ENCODE measurements at places on chromosomes 6 and 20.

- no peak for DNase-seq
Observed at GRCh38 chr20:39248171-39248861, 286.2 kb downstream of the DHX35 start.

GRCh38 chr6:106574741-106575458 is 54.4 kb downstream of the RTN4IP1 start:
- no peak for DNase-seq

DNA sequence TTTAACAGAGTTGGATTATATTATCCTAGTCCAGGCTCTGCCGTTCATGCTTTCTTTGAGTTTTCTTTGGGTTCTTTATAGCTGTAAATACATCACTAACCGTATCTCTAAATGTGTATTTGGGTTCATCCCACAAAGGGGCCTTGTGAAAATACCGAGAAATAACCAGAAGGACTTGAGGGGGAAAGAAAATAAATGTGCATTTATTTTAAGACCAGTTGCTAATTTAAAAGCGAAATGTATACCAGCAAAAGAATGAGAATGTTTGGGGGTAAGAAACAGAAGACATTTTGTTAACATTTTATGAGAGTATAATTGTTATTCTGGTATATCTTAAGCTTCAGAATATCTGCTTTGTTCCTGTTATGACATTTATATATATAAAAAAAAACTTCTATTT is 38.9 kb downstream of the LRRN4 start:
- no peak for DNase-seq

DNA sequence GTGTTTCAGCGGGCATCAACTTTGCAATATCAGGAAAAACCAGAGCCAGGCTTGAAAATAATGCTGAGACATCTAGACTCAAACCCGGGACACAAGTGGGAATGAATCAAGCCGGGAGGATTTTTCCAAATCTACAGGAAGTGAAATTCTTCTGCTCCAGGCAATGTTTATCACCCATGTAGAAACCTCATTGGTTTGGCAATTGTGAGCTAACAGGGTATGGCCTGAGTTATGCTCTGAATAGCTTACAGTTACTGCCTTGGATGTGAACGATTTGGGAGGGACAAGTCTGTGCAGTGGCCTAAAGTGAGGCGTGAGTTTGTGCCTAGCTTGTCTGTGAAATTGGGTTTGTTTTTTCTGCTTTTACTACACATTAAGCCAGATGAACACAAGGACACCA is 87.4 kb downstream of the PCSK2 start:
- DNase-seq, result no peak

DNA sequence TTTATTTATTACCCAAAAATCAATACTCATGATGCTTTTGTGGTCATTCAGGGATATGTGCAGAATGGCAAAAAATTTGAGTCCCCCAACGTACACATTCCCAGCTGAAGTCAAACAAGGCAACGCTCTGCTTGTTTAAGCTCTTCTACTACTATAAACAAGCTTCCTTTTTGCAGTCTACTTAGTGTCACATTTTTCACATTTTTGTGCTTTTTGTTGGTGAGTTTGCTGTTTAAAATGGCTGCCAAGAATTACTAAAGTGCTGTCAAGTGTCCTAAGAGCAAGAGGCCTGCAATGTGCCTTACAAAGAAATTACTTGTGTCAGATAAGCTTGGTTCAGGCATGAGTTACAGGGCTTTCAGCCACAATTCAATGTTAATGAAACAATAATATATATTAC is 2.1 kb downstream of the WFDC8 start:
- DNase-seq, result no peak

DNA sequence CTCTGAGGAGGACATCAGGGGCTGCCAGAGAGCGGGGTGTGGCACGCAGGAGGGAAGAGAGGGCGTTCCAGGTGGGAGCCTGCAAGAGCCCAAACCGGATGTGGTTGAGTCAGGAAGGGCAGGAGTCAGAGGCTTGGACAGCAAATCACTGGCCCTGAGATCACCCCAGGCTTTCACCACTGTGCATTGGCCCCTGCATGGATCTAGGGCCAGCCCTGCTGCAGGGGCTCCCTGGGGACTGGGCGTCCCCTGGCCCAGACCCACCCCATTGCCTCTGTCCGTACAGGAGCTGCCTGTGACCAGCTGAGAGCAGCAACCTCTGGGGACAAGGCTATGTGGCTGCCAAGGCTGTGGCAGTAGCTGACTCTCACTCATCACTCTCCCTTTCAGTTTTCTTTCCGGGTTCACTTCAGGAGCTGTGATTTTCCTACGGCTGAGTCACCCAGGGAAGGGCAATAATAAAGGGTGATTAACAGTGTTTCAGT is 33.9 kb downstream of the KCNK17 start:
- no peak for DNase-seq

DNA sequence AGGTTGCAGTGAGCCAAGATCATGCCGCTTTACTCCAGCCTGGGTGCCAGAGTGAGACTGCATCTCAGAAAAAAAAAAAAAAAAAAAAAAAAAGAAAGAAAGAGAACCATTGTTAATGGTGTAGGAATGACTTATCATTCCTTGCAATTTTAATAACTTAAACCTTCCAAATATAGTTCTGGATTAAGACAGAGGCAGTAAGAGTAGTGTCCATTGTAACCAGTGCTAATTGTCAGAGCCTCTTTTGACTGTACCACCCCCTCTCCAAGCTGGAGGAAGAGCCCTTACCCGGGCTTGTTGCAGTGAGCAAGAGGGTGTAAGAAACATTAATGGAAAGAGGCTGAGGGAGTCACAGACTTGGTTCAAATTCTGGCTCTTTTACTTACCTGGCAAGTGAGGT is 53.8 kb downstream of the SASH1 start:
- DNase-seq, result no peak

- no peak for DNase-seq
Observed at GRCh38 chr20:23412026-23412425, 9.3 kb downstream of the NAPB start.

DNA sequence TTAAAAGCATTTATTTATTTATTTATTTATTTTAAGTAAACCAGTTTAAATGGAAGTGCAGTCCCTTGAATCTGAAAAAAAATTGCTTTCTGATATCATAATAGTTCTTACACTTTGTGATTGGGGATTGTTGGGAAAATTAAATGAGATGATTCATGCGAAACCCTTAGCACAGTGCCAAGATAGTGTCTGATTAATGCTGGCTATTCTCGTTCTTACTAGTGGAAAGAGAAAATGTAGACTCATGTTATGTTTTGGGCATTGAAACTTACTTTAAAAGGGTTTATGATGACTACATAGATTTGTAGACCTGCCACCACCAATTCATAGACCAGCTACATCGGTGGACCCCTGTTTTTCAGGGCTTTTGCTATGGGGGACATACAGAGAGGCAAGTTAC is 229.2 kb upstream of the ZFP64 start:
- no peak for DNase-seq

GRCh38 chr20:22582964-22583772 is 1.2 kb downstream of the FOXA2 start:
- peak; percentile 46 for DNase-seq

GRCh38 chr6:55545791-55546190 is 33.2 kb downstream of the HMGCLL1 start:
- no peak for DNase-seq

- DNase-seq, result no peak
Observed at GRCh38 chr20:47669152-47669425, 116.2 kb downstream of the SULF2 start.

- DNase-seq, result no peak
Observed at GRCh38 chr6:153101461-153101860, 29.6 kb downstream of the RGS17 start.

DNA sequence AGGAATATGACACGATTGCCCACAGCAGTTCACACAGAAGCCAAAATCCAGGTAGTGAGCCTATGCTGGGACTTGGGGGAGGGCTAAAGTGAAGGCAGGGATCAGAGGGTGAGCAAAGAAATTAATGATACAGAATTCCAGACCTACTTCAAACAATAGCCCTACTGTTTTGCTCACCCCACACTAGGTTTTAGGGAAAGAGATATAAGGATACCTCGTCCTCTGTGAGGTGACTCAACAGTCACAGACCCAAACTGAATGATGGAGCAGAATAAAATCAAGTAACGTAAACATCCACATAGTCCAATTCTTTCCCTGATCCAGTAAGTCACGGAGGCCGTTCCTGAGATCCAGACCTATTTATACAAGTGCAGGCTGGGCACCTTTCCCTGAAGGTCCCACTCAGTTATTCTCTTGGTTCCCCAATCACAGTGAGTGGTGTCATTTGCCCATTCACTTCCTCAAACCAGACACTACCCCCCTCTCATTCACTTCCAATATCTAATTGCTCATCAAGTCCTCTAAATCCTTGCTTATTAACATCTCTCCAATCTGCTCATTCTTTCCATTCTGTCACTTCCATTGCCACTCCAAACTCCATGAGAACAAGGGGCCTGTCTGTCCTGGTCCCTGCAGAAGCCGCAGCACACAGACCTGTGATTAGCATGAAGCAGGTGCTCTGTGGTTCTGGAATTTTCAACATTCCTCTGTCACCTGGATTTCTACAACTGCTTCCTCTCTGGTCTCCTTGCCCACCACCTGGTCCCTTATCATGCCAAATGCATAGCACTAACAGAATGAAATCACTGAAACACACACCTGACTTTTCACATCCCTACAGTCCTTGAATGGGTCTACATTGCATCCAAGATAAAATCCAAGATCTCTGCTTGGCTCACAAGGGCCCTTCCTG is 55.9 kb downstream of the ATXN1 start:
- DNase-seq, result no peak

GRCh38 chr6:95431637-95432228 is 145.6 kb upstream of the MANEA start:
- DNase-seq, result peak; percentile 38

DNA sequence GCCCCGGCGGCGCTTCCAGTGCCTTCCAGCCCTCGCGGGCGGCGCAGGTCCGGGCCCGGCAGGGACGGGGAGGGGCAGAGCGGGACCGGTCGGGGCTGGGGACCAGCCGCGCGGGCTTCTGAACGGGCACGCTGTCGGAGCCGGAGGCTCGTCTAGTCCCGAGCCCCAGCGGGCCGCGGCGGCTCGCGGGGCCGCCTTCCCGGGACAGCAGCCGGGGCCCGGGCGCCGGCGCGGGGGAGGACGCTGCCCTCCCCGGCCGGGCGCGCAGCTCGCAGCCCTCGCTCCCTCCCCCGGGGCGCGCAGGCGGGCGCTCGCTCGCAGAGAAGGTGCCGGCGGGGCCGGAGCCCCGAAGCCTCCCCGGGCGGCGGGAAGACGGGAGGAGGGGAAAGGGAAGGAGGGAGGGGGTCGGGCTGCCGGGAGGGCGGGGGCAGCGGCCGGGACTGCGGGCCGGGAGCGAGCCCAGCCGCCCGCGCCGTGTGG is 696 bp upstream of the SIRPA start:
- peak; percentile 69 for DNase-seq

DNA sequence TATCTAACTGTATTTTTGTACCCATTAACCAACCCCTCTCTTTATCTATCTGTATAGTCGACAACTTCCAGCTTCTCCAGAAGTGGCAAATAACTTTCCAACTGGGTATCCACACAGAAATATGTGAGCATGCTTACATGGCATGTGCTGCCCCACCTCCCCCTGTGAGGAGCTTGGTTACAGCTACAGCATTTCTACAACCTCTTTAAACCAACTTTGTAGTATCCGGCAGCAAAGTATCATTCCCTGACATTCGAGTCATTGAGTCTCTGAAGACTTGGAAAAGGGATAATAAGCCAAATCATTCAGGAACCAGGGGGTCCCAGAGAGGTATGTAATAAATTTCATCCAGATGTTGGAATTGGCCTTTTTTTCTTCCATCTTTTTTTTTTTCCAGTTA is 48.2 kb upstream of the ASIP start:
- no peak for DNase-seq

Measured in glutamatergic neuron (in vitro differentiated cells).